Body of pancreas (tissue), 4 donors: ENCODE measurements at places on chromosomes 5 and 9. TPM values are rescaled to one million over a fixed set of nuclear protein-coding genes. Genes with fewer than 3 reads are reported as not detected.

DNA sequence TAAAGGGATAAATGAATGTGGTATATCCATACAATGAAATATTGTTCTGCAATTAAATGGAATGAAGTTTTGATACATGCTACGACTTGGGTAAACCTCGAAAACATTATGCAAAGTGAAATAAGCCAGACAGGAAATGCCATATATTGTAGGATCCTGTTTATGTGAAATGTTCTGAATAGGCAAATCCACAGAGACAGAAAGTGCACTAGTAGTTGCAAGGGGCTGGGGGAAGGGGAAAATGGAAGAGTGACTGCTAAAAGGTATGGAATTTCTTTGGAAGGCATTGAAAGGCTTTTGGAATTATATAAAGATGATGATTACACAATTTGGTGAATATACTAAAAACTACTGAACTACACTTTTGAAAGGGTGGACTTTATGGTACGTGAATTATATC lies 97.0 kb downstream of the FOXD1 start:
- DNase-seq = no peak

GRCh38 chr5:160835818-160836528 lies 16.0 kb downstream of the ATP10B start:
- DNase-seq = no peak

DNA sequence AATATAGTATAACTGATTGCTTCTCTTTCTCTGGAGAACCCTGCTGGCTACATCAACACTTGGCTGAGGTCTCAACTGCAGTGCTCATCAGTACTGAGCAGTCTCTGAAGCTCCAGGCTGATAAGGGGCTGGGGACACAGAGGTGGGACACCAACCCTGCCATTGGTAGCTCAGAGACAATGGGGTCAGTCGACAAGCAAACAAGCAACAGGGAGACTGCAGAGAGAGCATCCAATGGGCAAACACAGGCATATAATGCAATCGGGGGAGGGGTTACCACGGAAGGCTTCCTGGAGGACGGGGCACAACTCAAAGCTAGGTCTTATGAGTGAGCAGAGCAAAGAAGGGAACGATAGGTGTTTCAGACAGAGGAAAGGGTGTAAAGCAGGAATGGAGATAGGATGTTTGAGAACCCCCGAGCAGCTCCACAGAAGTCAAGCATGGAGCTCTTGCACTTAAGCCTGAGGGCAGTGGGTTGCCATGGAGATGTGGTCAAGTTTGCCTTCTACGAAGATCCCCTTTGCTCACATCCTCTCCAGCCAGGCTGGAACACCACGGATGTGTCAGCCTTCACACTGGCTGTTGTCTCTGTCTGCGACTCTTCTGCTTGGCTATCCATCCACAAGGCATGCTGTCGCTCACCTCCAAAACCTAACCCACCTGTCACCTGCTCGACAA lies 21.5 kb upstream of the AKNA start:
- no peak for DNase-seq

GRCh38 chr5:81838307-81838906 lies 87.5 kb upstream of the SSBP2 start:
- DNase-seq = no peak

Gene HNRNPAB
- total RNA-seq = 42.0 TPM

DNA sequence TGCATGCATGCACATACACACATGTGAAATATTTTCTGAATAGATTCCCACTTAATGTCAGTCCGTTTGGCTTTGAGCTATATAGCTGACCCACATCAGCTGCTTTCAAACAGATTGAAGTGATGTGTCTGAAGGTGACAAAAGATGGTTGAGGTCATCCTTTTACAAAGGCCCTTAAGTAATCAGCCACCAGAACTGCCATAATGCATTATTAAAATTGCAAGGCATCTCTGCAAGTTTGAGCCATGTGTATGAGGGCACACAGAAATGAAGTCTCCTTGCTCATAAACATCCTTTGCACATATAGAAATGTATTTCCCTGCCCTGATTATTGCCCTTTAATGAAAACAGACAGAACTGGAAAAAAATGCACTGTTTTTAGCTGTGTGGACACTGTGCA lies 1043.0 kb upstream of the C9orf72 start:
- no peak for DNase-seq

- no peak for DNase-seq
Measured at GRCh38 chr5:72586788-72587530, 79.7 kb upstream of the ZNF366 start.

DNA sequence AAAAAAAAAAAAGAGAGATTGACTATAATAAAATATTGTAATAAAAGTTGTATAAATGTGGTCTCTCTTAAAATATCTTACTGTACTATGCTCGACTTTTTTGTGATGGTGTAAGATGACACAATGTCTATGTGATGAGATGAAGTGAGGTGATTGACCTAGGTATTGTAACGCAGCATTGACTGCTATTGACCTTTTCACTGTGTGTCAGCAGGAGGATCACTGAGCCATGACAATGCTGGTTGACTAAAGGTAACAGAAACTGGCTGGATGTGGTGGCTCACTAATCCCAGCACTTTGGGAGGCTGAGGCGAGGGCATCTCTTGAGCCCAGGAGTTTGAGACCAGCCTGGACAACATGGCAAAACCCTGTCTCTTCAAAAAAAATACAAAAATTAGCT lies 78.6 kb upstream of the MYO10 start:
- DNase-seq = no peak

GRCh38 chr5:169992789-169993484 lies 12.6 kb upstream of the INSYN2B start:
- no peak for DNase-seq
